Stimulated activated CD4-positive, alpha-beta T cell treated with anti-CD3 and anti-CD28 coated beads, Interleukin-2, amount 100 ng/mL, for 24 hours (primary cell): ENCODE measurements at places on chromosomes 1 and 21.

DNA sequence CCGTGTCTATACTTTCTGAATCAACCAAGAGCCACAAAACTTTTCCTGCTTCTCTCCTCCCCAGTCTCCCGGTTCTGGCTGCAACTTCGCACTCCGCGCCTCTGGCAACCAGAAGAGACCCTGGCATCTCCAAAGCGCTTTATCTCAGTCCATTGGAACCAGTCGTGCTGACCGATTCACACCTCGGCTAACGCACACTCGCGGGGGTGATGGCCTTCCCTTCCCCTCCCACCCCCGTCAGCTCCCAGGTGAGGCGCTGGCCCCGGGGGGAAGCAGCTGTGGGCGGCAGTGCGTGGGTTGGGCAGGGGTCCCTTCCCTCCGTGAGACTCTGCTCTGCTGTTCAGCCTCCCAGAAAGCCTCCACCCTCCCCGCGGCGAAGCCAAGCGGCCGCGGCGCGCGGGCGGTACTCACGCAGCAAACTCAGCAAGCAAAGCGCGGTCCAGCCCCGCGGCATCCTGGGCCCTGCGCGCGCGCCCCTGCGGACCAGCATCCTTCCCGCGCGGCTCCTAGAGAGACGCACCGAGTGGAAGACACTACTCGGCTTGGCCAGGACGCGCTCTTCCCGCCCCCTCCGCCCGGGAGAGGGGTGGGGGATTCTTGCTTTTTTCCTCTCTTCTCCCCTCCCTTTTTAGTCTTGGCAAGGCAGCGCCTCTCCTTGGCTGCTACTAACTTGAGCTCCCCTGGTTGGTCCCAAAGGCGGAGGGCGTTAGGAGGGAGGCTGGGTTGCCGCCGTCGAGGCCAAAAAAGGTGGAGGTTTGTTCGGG, at the start of gene CD34:
Gene CD34, minus strand, starts transcription at position 535 of the 764 bp plus-strand sequence. Its CDS starts 45 bp downstream, at position 490.
- peak; percentile 51 for DNase-seq

- no peak for DNase-seq
Measured at GRCh38 chr1:39544327-39544726, 32.3 kb downstream of the PABPC4 start.

- no peak for DNase-seq
Measured at GRCh38 chr1:227449741-227450441, 113.5 kb upstream of the ZNF678 start.

DNA sequence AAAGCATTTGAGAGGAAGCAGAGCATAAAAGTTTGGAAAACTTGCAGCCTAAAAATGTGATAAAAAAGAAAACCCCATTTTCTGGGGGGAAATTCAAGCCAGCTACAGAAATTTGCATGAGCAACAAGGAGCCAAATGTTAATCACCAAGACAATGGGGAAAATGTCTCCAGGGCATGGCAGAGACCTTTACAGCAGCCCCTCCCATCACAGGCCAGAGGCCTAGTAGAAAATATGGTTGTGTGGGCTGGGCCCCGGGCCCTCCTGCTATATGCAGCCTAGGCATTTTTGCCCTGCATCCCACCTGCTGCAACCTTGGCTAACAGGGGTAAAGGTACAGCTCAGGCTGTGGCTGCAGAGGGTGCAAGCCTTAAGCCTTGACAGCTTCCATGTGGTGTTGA, 299.6 kb upstream of the NCAM2 start:
- DNase-seq: no peak

DNA sequence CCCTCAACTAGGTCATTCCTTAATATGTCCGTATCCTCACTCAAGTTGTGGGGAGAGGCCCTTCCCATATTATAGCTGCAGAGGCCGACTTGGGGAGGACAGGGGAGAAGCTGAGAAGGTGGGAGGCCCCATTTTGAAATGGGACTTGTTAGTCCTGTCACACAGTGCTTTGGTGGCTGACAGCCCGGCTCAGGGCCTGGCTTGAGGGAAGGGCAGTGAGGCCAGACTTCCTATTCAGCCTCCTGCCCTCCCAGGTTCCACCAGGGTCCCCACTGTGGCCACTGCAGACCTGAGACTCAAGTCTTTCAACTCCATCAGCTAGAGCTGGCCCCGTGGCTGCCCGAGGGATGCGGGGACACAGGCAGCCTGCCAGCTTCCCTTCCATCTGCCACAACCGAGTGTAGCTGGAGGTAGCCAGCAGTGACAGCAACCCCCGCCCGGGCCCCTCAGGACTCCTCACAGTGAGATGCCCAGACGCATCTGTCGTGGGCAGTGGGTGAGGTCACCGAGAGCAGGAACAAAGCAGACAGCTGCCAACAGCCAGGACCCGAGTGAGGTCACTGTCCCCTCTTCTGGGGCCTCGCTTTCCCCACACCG, 36.9 kb downstream of the SIM2 start:
- DNase-seq: no peak

DNA sequence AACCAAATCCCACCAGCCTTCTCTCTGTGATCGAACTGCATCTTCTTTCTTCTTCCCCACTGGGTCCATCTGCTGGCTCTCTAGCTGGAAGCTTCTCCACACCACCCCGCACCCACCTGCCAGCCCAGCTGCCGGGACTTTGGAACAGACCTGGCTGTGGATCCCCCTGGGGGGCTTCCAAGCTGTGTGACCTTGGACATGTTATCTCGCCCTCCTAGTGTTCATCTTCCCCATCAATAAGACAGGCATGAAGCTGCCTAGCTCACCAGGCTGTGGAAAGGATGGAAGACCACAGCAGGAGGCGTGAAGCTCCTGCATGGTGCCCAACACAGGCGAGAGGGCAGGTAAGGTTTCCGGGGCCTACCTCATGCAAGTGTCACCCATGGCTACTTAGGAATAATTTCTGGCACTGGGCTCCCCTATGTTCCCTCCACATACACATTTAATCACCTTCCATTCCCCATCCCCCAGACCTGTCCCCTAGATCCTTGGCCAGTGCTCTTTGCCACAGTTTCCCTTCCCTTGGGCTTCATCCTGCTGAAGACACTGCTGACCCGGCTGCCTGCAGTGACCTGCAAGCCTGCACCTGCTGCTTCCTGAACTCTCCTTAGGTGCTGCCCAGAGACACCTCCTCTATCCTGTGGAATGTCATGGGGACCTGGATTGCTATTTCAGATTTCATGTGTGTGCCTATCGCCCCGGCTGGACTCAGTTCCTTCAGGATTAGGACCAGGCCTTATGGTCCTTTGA, 13.2 kb upstream of the C2CD2 start:
- no peak for DNase-seq

GRCh38 chr21:31923756-31924155, 50.9 kb downstream of the HUNK start:
- DNase-seq: no peak

DNA sequence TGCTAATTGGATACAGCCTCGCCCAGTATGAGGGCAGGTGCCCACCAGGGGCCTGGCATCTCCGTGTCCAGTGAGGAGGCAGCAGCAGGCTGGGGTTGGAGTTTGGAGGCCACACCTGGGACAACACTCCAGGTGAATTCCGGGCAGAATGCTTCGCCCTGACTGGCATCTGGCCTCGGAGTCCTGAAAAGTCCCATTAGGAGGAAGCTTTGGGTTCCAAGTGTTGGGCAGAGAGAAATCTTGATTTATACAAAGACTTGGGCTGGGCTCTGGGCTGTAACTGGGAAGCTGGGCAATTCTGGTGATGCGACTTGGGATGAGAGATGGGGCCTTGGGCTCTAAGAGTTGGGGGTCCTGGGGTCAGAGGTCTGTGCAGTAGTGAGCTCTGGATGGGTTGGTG, 48.1 kb upstream of the CSF3R start:
- DNase-seq: no peak

- DNase-seq: no peak
Measured at GRCh38 chr1:39829791-39830533, 41.3 kb upstream of the BMP8B start.

DNA sequence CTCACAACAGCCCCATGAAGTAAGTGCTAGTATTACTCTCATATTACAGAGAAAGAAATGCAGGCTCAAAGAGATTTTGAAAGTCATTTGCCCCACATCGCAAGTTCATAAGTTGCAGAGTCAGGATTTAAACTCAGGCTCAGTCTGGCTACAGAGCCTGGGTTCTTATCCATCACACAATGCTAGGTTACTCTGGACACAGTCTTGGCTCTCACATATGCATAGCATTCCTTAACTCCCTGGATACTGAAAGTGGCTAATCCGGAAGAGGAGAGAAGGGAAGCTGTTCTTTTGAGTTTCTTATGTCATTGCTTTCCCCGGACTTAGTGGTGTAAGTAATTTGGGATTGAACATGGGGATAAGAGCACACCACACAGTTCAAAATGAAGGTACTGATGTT, 357.4 kb upstream of the PLXNA2 start:
- no peak for DNase-seq

DNA sequence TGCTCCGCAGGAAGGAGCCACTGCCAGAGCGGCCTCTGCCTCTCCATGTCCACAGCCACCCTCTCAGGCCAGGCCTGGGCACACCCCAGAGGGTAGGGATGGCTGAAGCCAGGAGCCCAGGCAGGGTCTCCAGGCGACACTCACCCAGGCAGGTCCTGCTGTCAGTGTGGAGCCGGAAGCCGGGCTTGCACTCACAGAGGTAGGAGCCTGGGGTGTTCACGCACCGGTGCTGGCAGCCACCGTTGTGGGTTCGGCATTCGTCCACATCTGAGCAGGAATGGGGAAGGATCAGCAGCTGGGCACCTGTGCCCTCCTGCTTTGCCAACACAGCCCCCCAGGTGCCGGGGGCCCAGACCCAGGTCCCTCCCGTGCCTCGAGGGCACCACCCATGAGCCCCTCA, 69.5 kb downstream of the ARHGEF16 start:
- DNase-seq: no peak

GRCh38 chr1:83910461-83910860, 88.5 kb downstream of the TTLL7 start:
- no peak for DNase-seq

DNA sequence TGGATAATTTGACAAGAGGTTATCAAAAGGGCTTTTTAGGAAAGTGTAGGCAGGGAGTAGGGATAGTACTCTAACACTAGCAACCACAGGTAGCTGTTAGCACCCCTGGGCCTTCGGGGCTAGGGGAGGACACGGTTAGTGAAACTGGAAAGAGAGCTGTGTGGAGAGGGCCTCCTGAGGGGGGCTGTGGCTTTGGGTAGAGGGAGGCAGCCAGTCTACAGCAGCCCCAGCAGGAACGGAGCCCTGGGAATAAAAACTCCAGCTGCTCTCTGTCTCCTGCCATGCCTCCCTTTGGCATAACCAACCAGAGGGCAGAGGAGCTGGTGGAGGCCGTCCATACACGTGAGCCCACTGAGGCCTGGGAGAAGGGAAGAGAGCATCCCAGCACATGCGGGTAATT, 223.2 kb downstream of the FOXD2 start:
- no peak for DNase-seq

GRCh38 chr1:25098717-25099116, 133.6 kb downstream of the SYF2 start:
- DNase-seq: no peak

DNA sequence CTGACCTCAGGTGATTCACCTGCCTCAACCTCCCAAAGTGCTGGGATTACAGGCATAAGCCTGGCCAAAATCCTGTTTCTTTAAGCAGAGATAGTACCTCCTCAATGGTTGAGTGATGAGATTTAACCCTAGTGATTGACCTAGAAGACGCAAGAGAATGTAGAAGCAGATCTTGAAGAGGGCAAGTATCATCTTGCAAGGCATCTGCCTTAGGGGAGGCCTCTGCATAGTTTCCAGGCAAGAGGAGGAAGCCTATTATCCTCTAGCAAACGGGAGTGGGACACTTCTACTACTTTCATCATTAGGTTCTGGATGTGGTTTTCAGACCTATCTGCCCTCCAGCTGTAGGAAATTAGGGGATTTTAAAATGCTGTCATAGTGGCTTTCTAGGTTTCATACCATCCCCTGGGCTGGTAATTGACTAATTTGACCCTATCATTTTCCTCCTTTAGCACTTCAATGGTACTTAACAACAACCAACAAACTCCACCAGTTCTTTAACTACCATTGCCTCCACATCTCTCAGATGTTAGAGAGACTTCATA, 10.0 kb upstream of the TRIM62 start:
- no peak for DNase-seq

DNA sequence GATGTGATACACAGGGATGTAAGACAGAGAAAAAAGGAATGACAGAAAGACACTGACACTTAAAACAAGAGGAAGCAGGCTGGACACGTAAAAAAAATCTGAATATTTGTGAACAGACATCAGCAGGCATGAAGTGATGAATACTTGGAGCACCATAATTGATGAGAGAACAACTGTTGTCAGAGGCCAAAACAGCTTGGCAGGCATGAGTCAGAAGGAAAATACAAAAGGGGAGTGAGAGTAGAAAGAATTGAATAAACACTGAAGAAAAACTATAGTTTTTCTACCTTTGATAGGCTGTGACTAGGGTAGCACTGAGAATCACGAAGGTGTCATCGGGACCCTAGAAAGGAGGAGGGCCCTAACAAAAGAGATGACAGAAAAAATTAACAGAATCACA, 21.6 kb upstream of the GUCA2A start:
- DNase-seq: no peak

GRCh38 chr1:226764533-226764932, 25.5 kb upstream of the ITPKB start:
- DNase-seq: no peak

DNA sequence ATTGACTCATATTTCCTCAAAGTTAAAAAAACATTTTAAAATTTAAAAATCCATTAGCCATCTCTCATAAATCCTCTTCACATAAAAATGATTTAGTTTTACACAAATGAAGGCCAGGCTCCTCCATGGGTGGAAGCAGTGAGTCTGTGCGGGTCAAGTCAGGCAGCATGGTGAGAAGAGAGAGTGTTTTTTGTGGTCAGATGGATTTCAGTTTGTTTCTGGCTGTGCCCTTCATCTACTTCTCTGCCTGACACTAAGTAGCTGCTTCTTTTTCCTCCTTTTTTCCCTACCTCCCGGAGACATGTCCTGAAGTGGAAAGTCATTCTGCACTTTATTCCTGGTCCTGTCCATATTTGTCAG, 10.3 kb downstream of the PLA2G4A start:
- no peak for DNase-seq

- DNase-seq: no peak
Measured at GRCh38 chr1:85404408-85404807, 60.6 kb downstream of the DDAH1 start.

DNA sequence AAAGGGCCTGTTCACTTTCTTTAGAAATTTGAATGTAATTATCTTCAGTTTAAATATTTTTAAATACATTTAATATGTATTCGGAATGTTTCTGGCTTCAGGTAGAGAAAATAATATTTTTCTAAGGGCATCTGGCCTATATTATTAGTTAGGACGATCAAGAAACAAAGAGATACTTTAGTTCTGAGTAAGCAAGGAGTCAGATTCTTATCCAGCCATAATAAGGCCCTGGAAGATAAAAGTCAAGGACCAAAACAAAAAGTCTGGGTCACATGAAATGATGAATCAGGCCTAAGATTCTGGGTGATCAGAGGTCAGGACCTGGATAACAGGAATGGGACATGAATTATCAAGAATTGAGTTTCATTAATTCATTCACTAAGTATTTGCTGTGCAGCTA, 6.3 kb downstream of the PHC2 start:
- DNase-seq: no peak
